Activated CD4-positive, CD25-positive, alpha-beta regulatory T cell treated with anti-CD3 and anti-CD28 coated beads, Interleukin-2, amount 50 U/mL, for 24 hours (primary cell): ENCODE measurements at places on chromosomes 11 and 22.

- ATAC-seq = no peak
Observed at GRCh38 chr22:31281733-31282132, 10.6 kb downstream of the PIK3IP1 start.

DNA sequence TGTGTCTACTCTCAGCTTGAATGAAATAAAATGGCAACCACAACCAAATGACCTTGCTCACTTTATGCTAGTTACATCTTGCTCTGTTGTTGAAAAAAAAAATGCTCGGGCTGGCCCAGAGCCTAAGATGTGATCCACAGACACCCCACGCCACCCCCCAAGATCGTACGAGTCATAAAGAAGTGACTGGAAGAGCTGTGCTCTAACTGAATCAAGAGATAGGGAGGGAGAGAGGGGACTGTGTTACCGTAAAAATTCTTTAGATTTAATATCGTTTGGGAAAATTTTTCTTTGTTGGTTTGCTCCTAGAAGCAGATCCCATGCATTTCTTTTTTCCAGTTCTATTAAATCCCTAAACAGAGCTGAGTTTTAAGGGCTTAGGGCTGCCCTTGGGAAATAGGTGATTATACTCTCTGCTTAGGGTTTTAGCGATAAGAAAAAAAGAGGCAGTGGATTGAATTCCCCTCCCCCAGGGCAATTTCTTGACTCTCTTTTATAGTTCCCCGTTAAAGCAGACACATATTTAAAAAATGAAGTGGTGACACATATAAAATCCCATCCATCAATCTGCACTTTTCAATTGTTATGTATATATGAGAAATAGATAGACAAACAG, 14.5 kb downstream of the MAML2 start:
- no peak for ATAC-seq

DNA sequence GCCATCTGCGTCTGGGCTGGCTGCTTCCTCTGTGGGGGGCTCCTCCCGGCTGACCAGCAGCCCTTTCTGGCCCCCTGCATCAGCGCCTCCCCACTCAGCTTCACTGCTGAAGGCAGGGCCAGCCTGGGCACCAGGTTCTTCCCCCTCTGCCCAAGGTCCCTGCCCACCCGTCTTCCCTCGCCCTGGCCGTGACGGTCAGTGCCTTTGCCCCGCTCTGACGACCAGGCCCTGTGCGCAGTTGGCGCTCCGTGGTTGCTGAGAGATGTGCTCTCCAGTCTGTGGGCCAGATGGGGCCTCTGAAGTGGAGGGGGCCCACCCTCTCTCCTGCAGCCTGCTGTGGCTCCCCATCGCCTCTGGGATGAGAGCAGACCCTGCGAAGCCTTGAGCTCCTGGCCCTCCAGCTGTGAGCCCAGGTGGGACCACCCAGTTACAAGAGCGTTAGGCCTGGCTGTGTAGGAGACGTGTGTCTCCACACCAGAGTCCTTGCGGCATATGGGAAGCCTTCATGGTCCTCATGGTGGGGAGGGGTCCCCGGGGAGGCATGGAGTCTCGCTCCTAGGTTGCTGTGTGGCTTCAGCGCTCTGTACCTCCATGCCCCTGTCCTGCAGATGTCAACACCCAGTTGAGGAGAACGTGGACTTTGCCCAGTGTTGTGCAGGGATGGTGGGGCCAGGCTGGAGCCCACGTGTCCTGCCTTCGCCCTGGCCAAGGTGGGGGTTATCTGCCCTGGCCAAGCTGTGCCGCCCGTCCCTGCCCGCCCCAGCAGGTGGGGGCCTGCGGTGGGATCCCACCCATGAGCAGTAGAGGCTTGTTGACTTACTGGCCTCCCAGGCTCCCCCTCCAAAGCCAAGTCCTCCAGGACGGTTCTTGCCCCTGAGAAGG, 14.2 kb downstream of the LRP5 start:
- no peak for ATAC-seq

- no peak for ATAC-seq
Observed at GRCh38 chr22:38187413-38188212, 6.0 kb upstream of the PLA2G6 start.

DNA sequence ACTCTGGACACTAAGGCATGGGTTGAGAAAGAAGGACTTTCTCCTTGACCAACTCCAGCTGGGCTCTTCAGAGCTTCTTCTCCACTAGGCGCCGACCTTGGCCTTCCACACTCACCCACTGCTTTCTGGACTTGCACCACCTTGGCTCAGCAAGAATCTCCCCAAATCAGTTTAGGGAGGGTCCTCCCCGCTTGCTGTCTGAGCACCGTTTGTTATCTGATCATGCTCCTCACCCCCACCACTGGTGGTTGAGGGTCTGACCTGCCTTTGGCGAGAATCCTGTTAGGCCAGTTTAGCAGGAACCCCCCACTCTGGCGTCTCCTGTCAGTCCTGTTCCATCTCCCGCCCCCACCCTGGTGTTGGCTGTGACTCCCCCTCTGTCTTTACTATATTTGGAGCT, 10.4 kb downstream of the APOL2 start:
- no peak for ATAC-seq

DNA sequence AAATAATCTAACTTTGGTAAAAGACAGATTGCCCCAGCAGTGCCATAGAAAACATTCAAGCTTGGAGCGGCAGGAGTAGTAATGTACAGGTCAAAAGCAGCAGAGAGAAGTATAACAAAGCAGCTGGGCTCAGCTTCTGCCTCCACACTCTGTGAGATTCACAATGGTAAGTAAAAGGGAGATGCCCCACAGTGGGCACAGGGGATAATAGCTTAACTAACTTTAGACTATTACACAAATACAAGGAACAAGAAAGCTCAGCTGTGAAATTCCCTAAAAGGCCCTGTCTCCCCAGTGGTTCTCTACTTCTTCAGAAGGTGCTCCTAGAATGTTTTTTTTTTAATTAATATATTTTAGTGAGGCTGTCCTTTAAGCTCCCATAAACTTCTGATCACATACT, 28.0 kb downstream of the RDX start:
- no peak for ATAC-seq
